A549 treated with RU486 at 1 μM for 4 hours (cell line): ENCODE measurements at places on chromosomes 5 and 9. TPM values are rescaled to one million over a fixed set of nuclear protein-coding genes. Genes with fewer than 3 reads are reported as not detected.

The TLX3 gene
- total RNA-seq: not detected in 5 replicates

The GPR107 gene
- total RNA-seq: 22.9 to 28.8 TPM (median 28.1 TPM) in 5 replicates

The ADCY2 gene
- not detected in 5 replicates for total RNA-seq

The AP3S1 gene
- 27.9 to 86.9 TPM (median 74.3 TPM) in 5 replicates for total RNA-seq

The CDH10 gene
- 0.15 to 0.45 TPM (median 0.22 TPM) in 5 replicates for total RNA-seq

The LAMC3 gene
- total RNA-seq: 1.4 to 2.6 TPM (median 2.1 TPM) in 5 replicates

The PLCXD3 gene
- 0.16 to 0.35 TPM (median 0.27 TPM) in 5 replicates for total RNA-seq

The DBH gene
- total RNA-seq: not detected in 5 replicates

The ALDH1A1 gene
- total RNA-seq: 4,031 to 6,339 TPM (median 5,381 TPM) in 5 replicates

The GPR151 gene
- not detected in 5 replicates for total RNA-seq

The CAMK2A gene
- 0.61 to 1.4 TPM (median 0.83 TPM) in 5 replicates for total RNA-seq

The RLN2 gene
- 0.21 to 0.29 TPM (median 0.24 TPM) in 3 of 5 replicates, not detected in the others for total RNA-seq

The MYORG gene
- total RNA-seq: 2.9 to 4.4 TPM (median 4.0 TPM) in 5 replicates

The C5orf52 gene
- total RNA-seq: not detected in 5 replicates

The CFAP90 gene
- total RNA-seq: 0.45 to 0.96 TPM (median 0.61 TPM) in 5 replicates

The RNF180 gene
- total RNA-seq: 0.15 to 0.85 TPM (median 0.21 TPM) in 5 replicates

The EGR1 gene
- 9.3 to 15.3 TPM (median 11.8 TPM) in 5 replicates for total RNA-seq

The NR2F1 gene
- total RNA-seq: 3.6 to 6.0 TPM (median 4.9 TPM) in 5 replicates

The TMEM252 gene
- not detected in 5 replicates for total RNA-seq

The IL7R gene
- 0.46 to 0.91 TPM (median 0.62 TPM) in 5 replicates for total RNA-seq

The SAXO1 gene
- total RNA-seq: not detected in 5 replicates

The CMBL gene
- total RNA-seq: 19.9 to 24.5 TPM (median 22.9 TPM) in 5 replicates

The BNC2 gene
- total RNA-seq: 4.2 to 6.3 TPM (median 5.1 TPM) in 5 replicates

The ASPN gene
- not detected in 5 replicates for total RNA-seq

The CDH9 gene
- total RNA-seq: not detected in 5 replicates

The FGF18 gene
- total RNA-seq: 0.30 to 1.00 TPM (median 0.51 TPM) in 5 replicates

The SHB gene
- total RNA-seq: 37.8 to 61.8 TPM (median 57.7 TPM) in 5 replicates

The ZDHHC11B gene
- total RNA-seq: 1.1 to 1.7 TPM (median 1.3 TPM) in 5 replicates

The STC2 gene
- 45.6 to 73.3 TPM (median 56.2 TPM) in 5 replicates for total RNA-seq

The CCL28 gene
- 0.09 to 0.21 TPM (median 0.19 TPM) in 3 of 5 replicates, not detected in the others for total RNA-seq

The SLC34A1 gene
- total RNA-seq: not detected in 5 replicates

The INSL6 gene
- total RNA-seq: not detected in 5 replicates

The IL17B gene
- not detected in 5 replicates for total RNA-seq

The TPPP gene
- total RNA-seq: 4.2 to 5.8 TPM (median 5.6 TPM) in 5 replicates

The COL15A1 gene
- 0.26 to 0.50 TPM (median 0.34 TPM) in 5 replicates for total RNA-seq

The GABRA1 gene
- not detected in 5 replicates for total RNA-seq

The OR1J2 gene
- not detected in 5 replicates for total RNA-seq

The NUDCD2 gene
- total RNA-seq: 30.7 to 38.5 TPM (median 36.6 TPM) in 5 replicates

The ESM1 gene
- not detected in 5 replicates for total RNA-seq

The GFPT2 gene
- 45.0 to 58.8 TPM (median 54.6 TPM) in 5 replicates for total RNA-seq

The LCN2 gene
- total RNA-seq: 2.1 to 6.6 TPM (median 3.2 TPM) in 5 replicates

The ZNF354C gene
- total RNA-seq: 0.53 to 0.85 TPM (median 0.69 TPM) in 5 replicates

The TEK gene
- total RNA-seq: 0.03 to 0.12 TPM (median 0.06 TPM) in 5 replicates

The KCNMB1 gene
- 0.05 TPM in 1 of 5 replicates, not detected in the others for total RNA-seq

The LHFPL2 gene
- 39.0 to 60.7 TPM (median 56.2 TPM) in 5 replicates for total RNA-seq

The EQTN gene
- not detected in 5 replicates for total RNA-seq

The BAAT gene
- 0.31 to 0.72 TPM (median 0.47 TPM) in 5 replicates for total RNA-seq

The PPP2CA gene
- total RNA-seq: 224 to 299 TPM (median 269 TPM) in 5 replicates

The CEL gene
- total RNA-seq: 0.31 to 0.74 TPM (median 0.66 TPM) in 5 replicates

The ERCC8 gene
- total RNA-seq: 9.5 to 17.9 TPM (median 13.4 TPM) in 5 replicates

The ELOVL7 gene
- 6.6 to 13.7 TPM (median 12.4 TPM) in 5 replicates for total RNA-seq

The LRRC19 gene
- not detected in 5 replicates for total RNA-seq

The AGXT2 gene
- total RNA-seq: not detected in 5 replicates

The MCCC2 gene
- 37.7 to 46.1 TPM (median 42.7 TPM) in 5 replicates for total RNA-seq

The TMEM171 gene
- 3.6 to 7.2 TPM (median 6.3 TPM) in 5 replicates for total RNA-seq
